ENCODE measurements at places on chromosomes 5 and 9.

DNA sequence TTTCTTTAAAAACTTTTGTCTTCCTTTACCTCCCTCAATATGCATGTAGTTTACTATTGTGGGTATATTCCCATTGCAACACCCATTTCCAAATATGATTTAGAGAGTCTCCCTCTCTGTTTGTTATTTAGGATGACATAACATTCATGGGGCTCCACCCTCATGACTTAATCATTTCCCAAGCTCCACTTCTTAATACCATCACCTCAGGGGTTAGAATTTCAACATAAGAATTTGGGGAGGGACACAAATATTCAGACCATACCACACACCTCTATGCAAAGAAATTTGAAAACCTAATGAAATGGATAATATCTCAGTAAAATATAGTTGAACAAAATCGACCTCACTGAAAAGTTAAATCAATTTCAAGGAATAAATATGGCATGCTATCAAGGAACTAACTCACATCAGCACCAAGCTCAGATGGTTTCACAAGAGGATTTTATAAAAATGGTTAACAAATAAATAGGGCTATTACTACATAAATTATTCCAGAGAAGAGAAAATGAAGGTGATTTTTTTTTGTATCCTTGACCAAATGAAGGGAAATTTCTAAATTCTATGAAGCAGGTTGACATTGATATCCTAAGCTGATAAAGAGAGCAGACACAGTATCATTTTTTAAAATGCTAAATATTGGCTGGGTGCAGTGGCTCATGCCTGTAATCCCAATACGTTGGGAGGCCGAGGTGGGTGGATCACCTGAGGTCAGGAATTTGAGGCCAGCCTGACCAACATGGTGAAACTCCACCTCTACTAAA lies 20.2 kb upstream of the UBTD2 start:
- DNase-seq = no peak

DNA sequence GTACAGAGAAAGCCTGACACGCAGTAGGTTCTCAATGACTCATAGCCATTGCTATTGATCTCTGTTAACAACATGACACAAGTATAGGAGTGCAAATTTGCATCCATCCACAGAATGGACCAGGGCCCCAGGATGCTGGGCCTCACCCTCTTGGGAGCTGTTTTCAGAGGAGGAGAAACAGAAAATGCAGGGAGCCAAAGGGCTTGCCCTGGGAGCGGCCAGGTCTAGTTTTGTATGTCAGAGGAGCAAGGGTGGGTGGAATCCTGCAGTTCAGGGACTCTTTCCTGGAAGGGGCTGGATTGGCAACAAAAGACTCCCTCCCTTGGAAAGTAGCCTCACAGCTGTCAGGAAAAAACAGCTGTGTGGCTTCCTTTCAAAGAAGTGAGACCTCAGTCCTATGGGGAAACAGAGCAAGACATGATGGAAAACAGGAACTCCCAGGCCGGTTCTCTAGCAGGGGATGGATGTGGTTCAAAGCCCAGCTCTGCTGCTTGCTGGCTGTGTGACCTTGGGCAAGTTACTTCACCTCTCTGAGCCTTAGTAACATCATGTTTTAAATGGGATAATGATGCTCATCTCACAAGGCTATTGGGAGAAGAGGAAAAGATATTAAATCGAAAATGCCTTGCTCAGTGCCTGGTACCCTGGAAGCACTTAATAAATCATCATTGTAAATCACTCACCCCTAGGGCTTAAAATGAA lies 50.5 kb upstream of the SH3PXD2B start:
- DNase-seq = no peak

- DNase-seq = no peak
These were observed 25.2 kb upstream of the NREP start for GRCh38 chr5:111782216-111782615.

GRCh38 chr5:97838214-97838613 lies 655.2 kb upstream of the RIOK2 start:
- DNase-seq = no peak

DNA sequence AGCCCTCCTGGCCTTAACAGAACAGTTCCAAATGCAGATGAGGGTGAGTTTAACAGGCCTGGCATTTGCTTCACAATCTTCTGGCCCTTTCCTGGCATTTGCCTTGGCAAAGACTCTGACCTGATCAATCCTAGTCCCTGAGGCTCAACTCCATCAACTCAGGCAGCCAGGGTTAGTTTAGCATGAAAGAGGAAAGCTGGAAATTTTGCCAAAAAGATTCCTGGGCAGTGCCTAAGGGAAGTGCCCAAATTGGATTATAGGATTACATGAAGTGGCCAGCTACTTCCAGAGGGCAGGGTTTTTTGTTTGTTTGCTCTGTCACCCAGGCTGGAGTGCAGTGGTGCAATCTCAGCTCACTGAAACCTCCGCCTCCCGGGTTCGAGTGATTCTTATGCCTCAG lies 36.8 kb downstream of the PCDHAC2 start:
- no peak for DNase-seq

GRCh38 chr9:105958587-105958986 lies 264.2 kb downstream of the TMEM38B start:
- DNase-seq = no peak

DNA sequence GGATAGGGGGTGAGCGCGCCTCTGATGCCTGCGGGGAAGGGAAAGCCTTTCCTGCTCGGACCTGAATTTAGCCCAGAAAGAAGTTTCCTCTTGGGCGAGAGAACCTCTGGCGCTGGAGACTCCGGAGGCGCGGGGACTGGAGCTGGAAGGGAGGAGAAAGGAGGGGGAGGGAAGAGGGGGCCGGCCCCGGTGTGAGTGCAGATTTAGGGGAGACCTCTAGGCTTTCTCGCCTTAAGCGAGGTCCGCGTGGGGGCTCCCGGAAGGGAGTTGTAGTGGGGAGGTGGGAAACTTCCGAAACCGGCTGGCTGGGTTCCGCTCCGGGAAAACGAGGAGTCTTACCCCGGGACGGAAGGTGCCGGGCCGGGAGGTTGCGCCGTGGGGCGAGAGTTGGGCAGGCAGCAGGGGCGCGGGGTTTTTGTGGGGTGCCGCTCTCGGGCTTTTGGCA lies 1.3 kb downstream of the PCSK5 start:
- peak; percentile 19 for DNase-seq

Data from naive thymus-derived CD8-positive, alpha-beta T cell (primary cell).